Activated T-cell treated with anti-CD3 and anti-CD28 coated beads for 1 hour (primary cell): ENCODE measurements at places on chromosomes 3 and 15.

DNA sequence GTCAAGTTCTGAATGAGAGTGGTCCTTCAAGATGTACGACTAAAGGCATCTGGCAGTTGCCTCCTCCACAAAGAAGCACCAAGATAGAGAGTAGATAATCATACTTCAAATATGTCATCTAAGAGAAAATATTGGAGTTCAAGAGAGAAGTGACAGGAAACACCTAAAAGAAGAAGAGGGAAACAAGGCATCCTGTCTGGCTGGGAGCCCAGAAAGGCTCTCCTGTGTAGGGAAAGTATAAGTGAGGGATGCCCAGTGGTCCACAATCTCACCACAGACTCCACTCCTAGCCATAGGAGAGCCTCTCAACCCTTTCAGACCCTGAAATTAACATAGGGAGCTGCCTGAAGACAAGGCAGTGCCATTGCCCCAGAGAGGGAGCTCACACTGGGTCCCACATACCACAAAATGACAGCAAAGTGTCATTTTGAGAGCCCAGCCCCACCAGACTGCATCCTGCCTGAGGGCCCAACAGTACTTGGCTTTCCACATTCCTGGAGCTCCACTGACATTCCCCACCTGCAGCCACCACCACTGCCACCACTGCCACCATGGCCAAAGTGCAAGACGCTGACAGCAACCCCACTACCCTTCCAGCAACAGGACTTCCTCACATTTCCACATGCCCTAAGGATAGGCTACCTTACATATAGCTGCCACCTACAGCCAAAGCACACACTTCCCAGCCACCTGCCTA is 210.6 kb downstream of the ATP8B4 start:
- no peak for DNase-seq

DNA sequence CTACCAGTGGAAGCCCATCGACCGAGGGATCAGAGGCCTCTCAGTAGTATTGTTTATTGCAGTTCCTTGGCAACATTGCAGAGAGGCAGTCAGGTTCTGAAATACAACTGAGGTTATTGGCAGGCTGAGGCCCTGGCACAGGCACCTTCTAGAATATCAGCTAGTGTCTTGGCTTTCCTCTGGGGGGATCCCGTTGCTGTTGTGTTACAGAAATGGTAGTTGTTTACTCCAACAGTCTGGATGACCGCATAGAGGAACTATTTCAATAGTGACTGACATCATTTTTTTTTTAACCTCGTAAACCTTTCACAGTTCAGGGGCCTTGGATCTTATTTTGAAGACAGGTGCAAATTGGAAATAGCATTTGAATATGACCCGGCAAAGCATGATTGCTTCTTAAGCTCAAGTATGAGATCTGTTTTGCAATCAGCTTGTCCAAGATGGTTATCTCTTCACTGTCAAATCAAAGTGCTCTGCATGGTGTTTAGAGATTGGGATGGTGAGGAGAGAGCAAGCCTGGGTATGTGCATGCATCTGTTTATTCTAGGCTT is 63.9 kb downstream of the PGPEP1L start:
- DNase-seq, result no peak

DNA sequence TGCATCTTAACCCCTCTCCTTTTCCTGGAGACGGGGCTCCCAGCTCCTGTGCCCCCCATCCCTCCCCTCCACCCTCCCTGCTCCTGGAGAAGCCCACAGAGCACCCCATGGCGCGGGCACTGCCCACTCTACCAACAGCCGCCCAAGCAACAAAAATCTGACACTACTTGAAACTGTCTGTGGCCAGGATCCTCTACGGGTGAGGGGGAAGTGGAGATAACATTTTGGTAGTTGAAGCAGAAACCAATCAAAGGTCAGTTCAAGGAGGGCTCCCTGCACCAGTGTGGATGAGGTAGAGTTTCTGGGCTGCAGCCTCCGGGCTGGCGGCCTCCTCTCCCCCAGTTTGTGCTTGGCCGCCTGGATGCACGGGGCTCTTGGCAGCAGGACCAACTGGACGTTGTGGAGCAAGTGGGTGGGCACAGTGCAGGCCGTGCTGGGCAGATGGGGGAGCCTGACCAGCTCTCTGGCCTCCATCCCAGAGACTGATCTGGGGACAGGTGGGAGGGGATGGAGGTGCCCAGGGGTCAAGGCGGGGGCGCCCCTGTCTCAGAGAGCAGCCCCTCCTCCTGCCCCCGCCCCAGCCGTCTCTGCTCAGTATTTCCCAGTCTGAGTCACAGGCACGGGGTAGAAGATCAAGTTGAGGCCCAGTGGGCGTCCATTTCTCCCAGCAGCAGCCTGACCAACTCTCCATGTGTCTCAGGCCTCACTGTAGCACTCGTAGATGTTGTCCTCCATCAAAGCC is 12.8 kb downstream of the H1-8 start:
- DNase-seq, result no peak

DNA sequence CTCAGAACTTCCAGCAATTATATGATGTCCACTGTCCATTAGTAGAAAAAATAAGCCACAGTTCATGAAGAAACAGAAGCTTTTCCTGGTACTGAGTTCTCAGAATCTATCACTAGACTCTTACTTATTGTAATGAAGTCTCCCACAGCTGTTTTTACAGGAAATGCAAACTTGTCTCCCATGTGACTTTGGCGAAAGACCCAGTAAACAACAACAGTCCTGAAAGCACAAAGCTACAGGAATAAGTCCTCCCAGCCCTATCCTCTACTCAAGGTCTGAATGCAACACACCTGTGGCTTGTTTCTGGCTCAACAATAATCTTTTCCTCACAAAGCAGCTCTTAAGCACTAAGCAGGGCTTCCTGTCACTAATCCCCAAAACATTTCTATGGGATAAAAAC is 55.9 kb downstream of the EOMES start:
- DNase-seq, result no peak

DNA sequence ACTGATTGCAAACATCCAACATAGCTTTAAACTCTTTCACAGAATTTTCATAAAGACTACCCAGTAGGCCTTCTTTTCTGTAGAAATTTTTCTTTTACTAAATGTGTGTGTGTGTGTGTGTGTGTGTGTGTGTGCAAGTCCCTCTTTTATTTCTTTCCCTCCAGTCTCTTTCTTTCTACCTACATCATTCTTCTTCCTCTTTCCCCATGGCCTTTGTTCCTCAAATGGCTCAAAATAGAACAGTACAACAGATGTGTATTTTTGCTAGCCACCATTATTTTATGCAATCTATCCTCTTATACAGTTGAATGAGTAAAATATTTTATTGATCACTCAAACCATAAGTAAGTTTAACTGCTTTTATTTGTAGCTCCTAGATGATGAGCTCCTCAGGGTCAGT is 76.4 kb downstream of the USF3 start:
- no peak for DNase-seq

- no peak for DNase-seq
These were observed 206.8 kb downstream of the MAGI1 start for GRCh38 chr3:65831733-65832425.

GRCh38 chr15:62840526-62841268 is 201.8 kb upstream of the TPM1 start:
- DNase-seq, result no peak

DNA sequence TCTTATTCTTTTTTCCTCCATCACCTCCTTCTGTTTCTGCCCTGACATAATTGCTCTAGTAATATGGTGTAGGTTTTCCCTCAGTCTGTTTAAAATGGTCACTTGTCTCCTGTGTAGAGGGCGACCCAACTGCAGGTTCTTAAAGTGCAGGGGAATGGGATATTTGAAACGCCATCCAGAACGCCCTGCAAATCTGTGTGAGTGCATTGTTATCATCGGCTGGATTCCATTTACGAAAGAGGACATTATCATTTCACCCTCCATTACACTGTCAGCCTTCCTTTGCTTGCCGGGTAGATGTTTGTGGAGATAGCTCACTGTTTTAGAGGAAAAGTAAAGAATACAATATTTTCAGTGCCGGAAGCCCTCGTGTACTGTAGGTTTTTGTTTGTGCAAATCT is 354.0 kb downstream of the LRTM1 start:
- no peak for DNase-seq

DNA sequence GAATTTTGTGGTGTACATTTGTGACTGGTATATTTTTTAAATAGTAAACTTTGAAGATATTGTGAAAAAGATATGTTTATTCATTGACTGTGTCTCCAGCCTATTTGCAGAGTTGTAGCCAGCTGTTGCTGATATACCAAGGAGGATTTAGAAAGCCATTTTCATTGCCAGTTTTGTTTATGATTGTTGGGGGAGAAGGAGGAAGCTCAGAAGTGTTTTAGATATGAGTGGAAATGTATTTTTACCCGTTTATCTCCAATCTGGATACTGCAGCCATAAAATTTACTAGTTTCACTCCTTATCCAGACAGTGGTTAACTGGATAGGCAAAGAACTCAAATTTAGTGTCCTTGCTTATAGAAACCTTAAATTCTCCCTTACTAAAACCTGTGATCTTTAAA is 18.8 kb downstream of the ATP11B start:
- no peak for DNase-seq

DNA sequence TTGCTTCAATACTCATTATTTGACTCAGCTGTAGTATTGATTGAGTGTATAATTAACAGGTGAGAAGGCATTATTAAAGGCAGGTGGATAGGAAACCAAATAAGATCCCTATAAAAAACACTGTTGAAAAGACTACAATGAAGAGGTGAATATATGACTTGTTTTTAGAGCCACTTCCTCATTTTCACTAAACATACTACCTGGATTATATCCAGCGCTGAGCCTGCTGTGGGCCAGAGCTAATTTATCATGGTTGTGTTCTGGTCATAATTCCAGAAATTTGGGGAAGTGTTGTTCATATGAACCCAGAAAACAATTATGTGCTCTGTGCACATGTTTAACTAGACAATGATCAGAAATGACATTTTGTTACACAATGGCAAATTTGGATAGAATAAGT is 235.3 kb upstream of the MME start:
- no peak for DNase-seq

DNA sequence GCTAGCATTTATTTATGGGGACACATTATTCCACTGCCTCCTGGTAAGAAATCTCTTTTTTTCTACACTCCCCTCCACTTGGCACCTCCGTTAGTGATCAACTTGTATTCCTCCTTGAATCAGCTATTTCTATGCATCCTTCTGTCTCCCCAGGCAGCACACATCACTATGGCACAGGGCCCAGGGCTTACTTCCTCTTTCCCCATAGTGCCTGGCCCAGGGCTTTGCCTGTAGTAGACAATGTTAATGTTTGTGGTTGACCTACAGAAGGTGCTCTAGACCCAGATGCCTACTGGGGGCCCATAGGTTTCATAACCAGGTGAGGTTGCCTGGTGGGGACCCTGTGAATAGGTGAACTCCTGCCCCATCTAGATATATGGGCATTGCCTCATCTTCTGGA is 44.9 kb downstream of the EPHB1 start:
- no peak for DNase-seq

DNA sequence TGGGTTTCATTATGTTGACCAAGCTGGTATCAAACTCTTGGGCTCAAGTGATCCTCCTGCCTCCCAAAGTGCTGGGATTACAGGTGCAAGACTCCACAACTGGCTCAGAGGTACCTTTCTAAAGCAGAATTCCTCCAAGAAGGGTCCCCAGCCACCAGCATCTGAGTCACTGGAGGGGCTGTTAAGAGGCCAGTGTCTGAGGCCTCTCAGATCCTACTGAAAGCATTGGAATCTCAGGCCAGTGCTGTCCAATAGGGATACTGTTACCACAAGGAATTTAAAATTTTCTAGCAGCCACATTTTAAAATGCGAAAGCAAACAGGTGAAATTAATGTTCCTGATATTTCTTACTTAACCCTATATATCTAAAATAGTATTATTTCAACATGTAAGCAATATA is 1.3 kb downstream of the CAV3 start:
- DNase-seq, result no peak

DNA sequence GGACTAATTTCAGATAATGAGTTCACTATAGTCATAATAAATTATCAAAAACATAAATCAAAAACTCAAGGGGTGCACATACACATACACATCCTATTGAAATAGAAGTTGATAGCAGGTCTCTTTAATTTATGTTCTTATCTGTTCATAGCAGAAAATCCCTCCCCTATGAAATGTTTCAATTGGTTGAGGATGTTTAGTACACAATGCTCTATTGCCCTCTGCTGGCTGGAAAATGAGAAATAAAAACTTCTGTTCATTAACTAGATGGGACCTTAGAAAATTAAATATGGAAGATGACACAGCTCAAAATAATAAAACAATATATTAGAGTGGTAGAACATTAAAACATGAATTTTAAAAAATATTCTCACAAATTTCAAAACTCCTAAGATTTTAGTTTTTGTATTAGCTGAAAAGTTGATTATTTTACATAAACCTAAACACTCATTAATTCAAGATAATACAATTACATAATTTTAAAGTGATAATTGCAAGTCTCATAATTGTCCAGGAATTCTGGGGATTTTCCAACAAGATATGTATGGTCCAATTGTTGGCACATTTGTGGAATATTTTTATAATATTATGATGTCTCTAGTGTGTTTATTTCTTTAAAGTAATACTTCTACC is 735.0 kb downstream of the ROBO1 start:
- DNase-seq, result no peak

DNA sequence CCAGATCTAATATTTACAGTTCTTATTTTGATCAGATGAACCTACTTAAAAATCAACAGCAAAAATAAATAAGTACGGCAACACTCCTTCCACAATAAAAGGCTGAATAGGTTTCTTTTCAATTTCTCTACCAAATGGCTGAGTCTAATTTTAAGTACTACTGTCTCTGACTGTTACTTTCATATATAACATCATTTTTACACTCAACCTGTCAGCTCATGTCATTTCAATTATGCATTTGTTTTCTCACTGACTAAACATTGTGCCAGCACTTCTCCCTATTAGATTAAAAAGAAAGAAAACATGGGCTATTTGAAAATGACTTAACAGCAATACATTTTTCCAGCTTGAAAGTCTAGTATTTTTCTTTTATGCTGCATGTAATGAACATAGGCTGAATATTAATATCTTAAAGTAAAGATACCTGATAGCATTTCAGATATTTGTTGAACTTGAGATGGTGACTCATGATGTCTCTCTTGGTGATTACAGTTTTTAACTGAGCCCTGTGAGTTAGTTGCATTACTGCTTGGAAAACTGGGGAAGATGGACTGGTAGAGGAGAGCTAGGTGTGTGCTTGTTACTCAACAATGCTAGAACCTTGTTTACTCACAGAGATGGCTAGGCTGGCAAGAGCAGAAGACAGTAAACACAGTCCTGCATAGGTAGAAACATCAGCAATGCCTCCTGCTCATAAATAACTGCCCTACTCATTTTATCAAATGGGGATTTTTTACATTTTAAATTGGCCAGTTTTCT is 73.9 kb downstream of the PEX5L start:
- DNase-seq, result no peak

- DNase-seq, result no peak
These were observed 91.8 kb downstream of the UBE2E2 start for GRCh38 chr3:23294770-23295387.
